HT-29 (cell line): ENCODE measurements at places on chromosomes 5 and 9. TPM values are rescaled to one million over a fixed set of nuclear protein-coding genes. Genes with fewer than 3 reads are reported as not detected.

DNA sequence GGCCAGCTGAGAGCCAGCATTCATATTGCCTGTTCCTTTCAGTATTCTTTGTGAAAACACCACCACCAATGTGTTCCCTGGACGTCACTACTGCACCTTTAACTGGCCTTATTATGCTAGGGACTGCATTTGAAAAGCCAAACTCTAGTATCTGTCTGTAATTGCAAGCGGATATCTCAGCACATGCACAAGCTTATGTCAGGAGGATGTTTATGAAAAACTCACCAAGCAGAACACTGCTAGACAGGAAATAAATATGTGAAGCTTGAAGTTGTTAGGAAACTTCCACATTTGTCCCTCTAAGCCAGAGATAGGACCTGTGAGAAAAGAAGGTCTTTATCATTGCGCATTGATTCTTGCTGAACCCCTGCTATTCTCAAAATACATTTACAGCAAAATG, 135.4 kb upstream of the CCDC152 start:
- no peak for DNase-seq

Gene SH2D3C
- total RNA-seq: not detected in 2 replicates

GRCh38 chr5:125992050-125992449, 431.2 kb upstream of the GRAMD2B start:
- no peak for DNase-seq

- DNase-seq: no peak
Measured at GRCh38 chr9:137738703-137739102, 119.9 kb downstream of the EHMT1 start.

Gene ORM2
- total RNA-seq: not detected in 2 replicates

DNA sequence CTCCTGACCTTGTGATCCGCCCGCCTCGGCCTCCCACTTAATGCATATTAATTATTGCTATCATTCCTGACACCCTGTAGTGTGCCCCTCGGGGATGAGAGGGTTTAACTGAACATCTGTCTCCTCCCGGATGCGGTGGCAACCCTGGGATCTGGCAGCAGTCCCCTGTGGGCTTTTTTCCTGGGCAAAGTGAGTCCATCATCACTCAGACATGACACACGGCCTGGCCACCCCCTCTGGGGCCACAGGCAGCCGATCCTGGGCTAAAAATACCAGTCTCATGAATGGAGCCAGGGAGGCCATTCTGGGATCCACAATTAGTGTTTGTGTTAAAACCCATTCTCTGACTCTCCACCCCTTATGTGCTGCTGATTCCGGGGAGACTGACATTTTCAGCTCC, 161.2 kb downstream of the RGS3 start:
- DNase-seq: no peak

Gene HTR1A
- not detected in 2 replicates for total RNA-seq

Gene COL23A1
- total RNA-seq: not detected in 2 replicates

- DNase-seq: no peak
Measured at GRCh38 chr5:131640043-131640856, 5.2 kb upstream of the RAPGEF6 start.

Gene CDH9
- total RNA-seq: not detected in 2 replicates

DNA sequence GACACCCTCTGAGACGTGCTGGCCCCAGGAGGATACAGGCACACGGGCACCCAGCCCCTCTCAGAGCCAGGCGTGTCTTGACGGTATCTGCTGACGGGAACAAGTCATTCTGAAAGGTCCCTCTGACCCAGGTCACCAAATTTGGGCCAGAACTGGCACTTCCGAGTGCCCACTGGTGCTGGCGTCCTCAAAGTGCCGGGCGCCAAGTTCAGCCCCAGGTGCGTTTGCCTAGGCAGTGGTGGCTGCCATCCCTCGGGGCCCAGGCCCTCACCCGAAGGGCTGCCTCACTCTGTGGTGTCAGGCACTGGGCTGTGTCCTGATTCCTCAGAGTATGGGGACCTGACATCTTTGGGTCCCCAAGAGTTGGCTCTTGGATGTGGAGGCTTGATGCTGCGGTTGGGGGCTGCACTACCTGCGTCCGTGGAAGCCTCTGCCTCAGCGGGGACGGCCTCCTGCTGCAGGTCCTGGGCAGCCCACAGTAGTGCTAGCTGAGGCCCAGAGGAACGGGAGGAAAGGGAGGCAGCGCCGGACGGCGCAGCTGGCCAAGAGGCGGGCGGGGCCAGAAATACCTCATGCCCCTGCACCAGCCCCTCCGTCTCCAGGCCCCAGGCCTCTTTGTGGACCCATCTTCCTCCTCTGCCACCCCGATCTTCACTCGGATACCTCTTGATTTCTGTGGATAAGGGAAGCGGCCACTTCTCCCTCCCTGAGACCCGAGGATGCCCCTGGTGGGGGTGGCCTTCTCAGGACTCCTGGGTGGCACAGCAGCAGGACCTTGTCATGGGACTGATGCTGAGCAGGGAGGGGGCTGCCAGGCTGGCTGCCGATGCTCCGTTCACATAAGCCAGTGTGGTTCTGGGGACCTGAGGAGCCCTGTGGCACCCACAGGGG, 109.4 kb upstream of the LMX1B start:
- DNase-seq: no peak

Gene HTR4
- 0.15 TPM in 1 of 2 replicates, not detected in the other for total RNA-seq

DNA sequence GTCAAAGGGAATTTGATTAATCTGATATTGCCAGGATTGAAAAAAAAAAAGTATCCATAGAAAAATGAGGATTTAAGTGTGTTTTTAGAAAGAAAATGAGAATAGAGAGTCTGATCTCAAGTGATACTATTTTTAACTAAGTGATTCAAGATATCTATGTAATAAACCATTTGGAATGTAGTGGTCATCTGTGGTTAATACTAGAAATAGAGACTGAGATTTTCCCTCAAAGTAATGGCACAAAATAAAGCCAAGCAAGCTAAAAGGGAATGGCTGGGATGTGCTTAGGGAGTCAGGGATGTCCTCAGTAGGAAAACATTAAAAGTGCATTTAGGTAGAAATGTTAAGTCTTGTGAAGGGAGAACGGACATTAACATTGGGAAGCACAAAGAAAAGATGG, 90.6 kb downstream of the FBXO4 start:
- no peak for DNase-seq

- no peak for DNase-seq
Measured at GRCh38 chr5:61177716-61178115, 15.4 kb upstream of the SMIM15 start.

DNA sequence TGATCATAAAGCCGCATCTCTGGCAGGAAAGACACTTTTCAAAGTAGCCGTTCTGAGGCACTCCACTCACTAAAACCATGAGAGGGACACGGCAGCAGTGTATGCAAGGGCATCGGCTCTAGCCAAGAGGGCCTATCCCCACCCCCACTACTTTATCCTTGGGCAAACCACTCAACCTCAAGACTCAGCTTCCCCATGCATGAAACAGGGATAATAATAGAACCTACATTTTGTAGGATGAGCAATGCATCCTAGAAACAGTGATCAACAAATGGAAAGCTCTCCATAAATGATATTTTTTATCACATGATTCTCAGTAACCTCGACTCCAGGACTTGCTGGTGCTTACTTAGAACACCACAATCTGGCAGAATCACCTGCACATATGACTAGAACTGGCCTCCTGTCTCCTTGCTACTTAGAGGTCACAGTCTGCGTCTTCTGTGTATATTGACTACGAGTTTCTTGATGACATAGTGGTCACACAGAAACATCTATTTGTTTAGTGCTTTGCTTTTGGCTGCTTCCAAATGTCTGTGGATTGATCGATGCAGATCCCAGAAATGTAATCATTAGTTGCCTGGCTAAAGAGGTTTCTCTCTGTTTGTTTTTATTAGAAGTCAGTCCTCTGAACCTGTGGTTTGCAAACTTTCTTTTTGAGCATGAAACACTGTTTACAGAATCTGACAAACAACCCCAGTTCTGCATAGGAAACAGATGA, 102.1 kb downstream of the LHFPL2 start:
- DNase-seq: no peak

DNA sequence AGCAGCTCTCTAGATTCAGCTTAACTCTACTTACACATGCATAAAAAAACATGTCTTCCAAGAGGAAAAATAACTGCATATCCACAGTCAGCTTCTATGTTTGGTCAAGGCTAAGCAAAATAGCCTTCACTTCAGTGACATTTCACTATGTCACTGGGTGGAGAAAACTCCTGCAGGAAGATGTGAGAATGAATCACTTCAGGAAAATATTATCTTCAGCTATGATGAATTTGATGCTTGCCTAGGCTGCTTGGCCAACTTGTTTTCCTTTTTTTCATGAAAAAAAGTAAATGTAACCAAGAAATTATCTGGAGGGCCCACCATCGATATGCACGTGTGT, 143.0 kb upstream of the ZNF608 start:
- DNase-seq: no peak

GRCh38 chr9:130128251-130128650, 44.0 kb upstream of the NCS1 start:
- no peak for DNase-seq

DNA sequence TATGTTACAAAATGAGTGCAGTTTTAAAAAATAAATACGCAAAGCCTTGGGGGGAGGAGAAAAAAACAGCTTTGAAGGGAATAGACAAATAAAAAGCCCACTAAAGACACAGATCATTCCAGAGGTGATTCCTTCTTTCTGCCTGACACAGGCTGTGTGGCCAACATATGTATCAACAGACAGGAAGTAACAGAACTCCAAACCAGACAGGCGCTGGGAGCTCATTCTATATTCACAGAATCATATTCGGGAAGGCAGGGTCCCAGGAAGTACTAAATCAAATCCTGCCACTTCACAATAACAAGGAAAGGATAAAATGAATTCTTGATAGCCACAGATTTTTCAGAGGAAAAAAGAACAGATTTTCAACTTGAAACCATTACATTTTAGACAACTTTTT, 62.1 kb downstream of the SEMA5A start:
- no peak for DNase-seq

GRCh38 chr9:37033682-37034304, at the start of gene PAX5:
PAX5 (minus strand) TSS chr9:37034268; CDS start chr9:37034031, 237 bp downstream.
- DNase-seq: no peak

- no peak for DNase-seq
Measured at GRCh38 chr9:84412654-84413053, 72.1 kb upstream of the SLC28A3 start.

DNA sequence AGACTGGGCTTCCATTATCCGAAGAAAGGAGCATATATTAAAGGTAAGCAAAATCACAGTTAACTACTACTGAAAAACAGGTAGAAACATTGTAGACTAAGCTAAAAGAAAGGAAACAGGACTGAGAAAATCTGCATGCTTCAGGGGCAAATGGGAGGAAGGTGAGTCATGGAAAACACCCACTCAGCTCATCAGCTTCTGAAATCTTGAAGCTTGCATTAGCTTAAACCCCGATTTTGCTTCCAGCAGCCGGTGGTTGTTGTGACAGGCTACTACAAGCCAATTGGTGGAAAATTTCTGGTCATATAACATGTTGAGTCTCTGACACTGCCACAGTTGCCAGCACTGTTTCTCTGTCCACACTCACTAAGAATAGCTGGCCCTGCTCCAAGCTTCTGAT, 179.6 kb upstream of the PUM3 start:
- no peak for DNase-seq

Gene MACIR
- 9.2 and 11.2 TPM in 2 replicates for total RNA-seq

DNA sequence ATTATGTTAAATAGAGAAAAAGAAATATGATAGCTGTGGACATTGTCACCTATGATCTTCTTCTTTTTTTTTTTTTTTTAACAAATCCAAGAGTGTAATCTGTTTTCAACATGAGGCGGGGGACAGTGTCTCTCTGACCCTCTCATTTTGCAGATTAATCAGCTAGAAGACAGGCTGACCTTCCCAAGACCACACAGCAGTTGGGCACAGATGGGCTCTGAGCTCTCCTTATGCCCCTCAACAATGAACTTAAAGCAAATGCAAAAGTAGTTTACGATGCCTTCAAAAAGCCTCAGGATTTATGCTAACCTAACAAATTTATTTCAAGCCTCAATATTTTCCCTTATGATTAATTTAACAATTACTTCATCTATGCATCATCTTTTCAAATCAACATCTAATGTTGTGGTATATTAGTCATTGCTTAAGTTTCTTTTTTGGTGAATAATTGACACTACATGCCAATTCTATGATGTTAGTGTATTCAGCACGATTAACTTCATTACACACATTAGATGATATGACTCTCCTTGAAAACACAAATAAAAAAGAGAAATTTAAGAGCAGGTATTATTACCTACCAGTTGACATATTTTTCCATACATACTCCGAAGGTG, 7.4 kb downstream of the NFIL3 start:
- no peak for DNase-seq
